ENCODE measurements at places on chromosomes 1 and 21.

DNA sequence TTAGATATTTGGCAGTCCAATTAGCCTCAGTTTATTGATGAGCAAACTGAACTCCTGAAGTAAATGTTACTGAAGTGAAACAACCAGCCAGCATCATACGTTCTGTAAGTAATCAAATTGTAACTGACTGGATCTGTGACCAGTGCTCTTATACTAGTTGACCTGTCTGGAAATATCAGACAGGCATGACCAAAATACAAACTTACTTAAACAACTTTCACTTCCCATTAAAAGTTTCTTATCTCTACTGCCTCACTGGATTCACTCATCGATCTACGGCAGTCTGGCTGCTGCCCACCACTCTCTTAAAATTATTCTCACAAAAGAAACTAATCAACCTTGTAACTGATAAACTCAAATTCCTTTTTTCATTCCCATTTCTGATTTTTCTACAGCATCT, 56.4 kb downstream of the WDR3 start:
- H3K27me3 ChIP-seq: peaks cover 47% of the 10 kb centered on the region
- no peaks in the 10 kb centered on the region for H3K36me3 ChIP-seq
- H3K4me1 ChIP-seq: no peaks in the 10 kb centered on the region
- H3K27ac ChIP-seq: no peak overlapping the region
- no peak for DNase-seq

DNA sequence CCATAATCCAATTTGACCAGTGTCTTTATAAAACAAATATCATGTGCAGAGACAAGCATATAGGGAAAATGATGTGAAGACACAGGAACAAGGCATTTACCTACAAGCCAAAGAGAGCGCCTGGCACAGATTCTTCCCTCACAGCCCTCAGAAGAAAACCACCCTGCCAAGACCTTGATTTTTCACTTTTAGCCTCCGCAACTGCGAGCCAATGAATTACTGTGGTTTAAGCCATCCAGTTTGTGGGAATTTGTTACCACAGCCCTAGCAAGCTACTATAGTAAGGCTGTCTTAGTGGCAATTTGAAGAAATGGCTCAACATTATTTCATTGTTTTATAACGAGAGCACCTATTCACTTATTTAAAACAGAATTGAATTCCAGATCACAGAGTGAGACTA, 85.7 kb upstream of the CCDC190 start:
- H3K36me3 ChIP-seq: no peaks in the 10 kb centered on the region
- no peak for DNase-seq
- H3K4me1 ChIP-seq: no peaks in the 10 kb centered on the region

DNA sequence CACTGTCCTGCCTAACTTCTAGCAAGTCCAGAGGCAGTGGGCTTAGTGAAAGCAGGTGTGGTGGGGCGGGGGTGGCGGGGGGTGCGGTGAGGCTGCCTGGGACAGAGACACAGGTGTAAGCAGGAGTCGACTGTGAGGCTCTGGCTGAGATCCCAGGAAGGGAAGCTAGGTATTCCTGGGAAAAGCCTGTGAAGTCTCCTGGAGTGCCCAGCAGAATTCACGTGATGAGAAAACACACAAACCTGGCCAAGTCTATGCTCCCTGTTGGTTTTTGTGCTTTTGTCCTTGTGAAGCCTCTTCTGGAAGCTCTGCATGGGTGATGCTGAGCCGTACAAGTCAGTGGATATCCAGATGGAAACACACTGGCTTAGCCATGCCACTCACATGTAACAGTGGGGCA, 5.3 kb downstream of the GALNT2 start:
- no peak for DNase-seq
- H3K36me3 ChIP-seq: peaks cover 2% of the 10 kb centered on the region
- no peak overlapping the region for H3K4me3 ChIP-seq
- peak overlapping the region; percentile 57 for H3K27ac ChIP-seq
- H3K4me1 ChIP-seq: peaks cover 66% of the 10 kb centered on the region

GRCh38 chr1:208222376-208223126, 21.6 kb downstream of the PLXNA2 start:
- H3K27ac ChIP-seq: no peak overlapping the region
- peaks cover 36% of the 10 kb centered on the region for H3K27me3 ChIP-seq
- H3K4me1 ChIP-seq: no peaks in the 10 kb centered on the region
- H3K4me3 ChIP-seq: no peak overlapping the region

DNA sequence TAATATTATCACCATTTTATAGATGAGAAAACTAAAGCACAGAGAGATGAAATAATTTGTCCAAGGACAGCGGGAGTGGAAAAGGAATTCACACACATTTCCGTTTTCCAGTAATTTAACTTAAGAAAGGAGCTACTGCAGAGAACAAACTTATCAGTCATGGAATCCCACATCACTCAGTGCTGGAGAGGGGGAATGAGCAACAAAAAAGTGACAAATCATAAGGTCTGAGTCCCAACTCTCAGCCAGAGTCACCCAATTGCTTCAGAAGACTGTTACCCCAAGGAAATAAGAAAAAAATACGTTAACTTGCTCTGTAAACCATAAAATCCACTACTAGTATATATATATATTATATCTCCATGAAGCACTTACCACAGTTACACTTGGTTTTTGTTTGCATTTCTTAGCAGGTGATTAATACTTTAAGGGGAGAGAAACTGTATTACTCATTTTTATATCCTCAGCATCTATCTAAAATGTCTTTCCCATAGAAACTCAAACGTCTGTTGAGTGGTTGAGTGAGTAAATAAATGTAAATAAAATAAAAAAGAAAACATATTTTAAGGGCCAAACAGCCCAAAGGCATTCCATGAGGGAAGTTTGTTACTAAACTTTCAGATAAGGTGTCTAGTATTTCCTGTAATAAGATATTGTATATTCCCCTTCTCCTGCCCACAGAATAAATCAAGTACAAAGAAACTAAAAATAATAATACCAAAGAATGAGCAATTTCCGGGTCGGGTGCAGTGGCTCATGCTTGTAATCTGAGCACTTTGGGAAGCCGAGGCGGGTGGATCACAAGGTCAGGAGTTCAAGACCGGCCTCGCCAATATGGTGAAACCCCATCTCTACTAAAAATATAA, 76.8 kb downstream of the SLC45A1 start:
- H3K27me3 ChIP-seq: no peaks in the 10 kb centered on the region
- H3K4me1 ChIP-seq: peaks cover 82% of the 10 kb centered on the region
- peaks cover 9% of the 10 kb centered on the region for H3K36me3 ChIP-seq
- DNase-seq: no peak
- H3K4me3 ChIP-seq: peak overlapping the region; percentile 72

DNA sequence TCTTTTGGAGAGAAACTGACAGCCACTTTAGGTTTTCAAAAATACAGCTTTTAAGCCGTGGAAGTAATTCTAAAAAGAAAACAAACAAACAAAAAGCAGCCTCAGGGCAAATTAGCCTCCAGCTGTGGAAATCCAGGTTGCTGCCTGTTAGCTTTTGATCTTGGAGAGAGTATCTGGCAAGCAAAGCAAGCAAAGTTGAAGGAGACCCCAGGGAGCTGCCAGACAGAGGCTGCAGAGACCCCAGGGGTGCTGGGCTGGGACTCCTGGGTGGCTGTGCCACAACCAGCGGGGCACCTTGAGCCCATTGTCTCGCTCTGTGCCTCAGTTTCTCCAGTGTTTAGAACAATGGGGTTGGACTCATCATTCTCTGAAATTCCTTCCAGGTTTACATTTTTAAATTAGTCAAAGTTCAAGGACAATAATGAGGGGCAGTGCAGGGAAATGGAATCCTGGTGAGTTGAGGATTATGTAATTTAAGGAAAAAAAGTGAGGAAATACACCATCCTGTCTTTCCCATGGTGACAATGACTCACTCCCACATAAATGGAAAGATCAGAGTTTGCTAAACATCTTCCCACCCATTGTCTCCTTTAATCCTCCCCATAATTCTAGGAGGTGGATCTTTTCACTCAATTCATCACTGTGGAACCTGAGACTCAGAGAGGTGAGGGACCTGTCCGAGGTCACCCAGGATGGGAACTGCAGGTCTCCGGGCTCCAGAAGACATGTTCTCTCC, 480.5 kb downstream of the MATN1 start:
- H3K27me3 ChIP-seq: peaks cover 45% of the 10 kb centered on the region
- no peaks in the 10 kb centered on the region for H3K4me1 ChIP-seq
- H3K4me3 ChIP-seq: no peak overlapping the region
- no peaks in the 10 kb centered on the region for H3K36me3 ChIP-seq
- H3K27ac ChIP-seq: no peak overlapping the region
- DNase-seq: no peak

DNA sequence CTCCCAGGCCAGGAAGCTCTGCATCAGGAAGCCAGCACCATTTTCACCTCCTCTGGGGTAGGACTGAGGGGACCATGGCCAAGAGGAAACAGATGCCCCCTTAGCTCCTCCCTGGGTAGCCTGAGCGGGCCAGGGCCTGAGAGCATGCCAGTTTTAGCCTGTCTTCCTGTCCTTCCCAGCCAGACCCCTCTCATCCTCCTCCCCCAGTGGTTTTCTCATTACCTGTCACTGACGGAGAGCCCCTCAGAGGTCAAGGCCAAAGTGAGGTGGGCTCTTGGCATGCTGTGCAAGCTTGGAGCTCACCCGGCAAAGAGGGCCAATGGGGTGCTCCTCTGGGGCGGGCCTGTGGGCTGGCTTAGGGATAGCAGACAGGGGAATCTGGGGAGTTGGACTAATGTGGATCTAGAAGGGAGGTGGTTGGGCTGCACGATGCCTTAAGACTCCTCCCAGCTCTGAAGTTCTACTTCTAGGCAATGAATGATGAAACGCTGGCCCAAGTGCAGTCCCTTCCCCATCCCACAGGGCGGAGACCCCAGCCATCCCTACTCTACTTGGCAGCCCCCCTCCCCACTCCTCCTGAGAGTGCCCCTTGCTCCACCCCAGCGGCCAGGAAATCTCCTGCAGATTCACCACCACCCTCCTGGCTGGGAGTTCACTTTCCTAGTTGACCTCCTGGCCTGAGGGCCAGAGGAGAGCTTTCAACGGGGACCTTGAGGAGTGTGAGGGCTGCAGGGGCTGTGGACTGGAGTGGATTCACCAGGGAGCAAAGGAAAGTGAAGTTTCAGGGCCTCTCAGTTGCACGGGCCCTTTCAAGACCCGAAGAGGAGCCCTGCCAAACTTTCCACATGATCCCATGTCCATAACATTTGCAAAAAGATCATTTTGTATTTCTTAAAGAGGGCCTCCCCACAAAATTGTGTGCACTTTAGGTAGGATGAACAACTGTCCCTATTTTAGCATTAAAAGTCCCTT, 9.4 kb upstream of the LMNA start:
- peaks cover 26% of the 10 kb centered on the region for H3K36me3 ChIP-seq
- peak overlapping the region; percentile 98 for H3K27ac ChIP-seq
- H3K4me3 ChIP-seq: peak overlapping the region; percentile 68
- H3K4me1 ChIP-seq: peaks cover 44% of the 10 kb centered on the region

GRCh38 chr1:36883315-36883949, 150.9 kb downstream of the GRIK3 start:
- DNase-seq: no peak
- H3K27ac ChIP-seq: no peak overlapping the region
- H3K4me1 ChIP-seq: no peaks in the 10 kb centered on the region
- H3K4me3 ChIP-seq: no peak overlapping the region
- H3K27me3 ChIP-seq: peaks cover 44% of the 10 kb centered on the region

- no peak for DNase-seq
- H3K4me3 ChIP-seq: no peak overlapping the region
- H3K4me1 ChIP-seq: no peaks in the 10 kb centered on the region
- no peak overlapping the region for H3K27ac ChIP-seq
- H3K27me3 ChIP-seq: peaks cover 95% of the 10 kb centered on the region
Observed at GRCh38 chr1:159201642-159202041, 3.0 kb upstream of the ACKR1 start.

GRCh38 chr1:21347072-21347581, 56.9 kb upstream of the ECE1 start:
- DNase-seq: no peak
- no peak overlapping the region for H3K27ac ChIP-seq
- peaks cover 27% of the 10 kb centered on the region for H3K4me1 ChIP-seq
- H3K4me3 ChIP-seq: no peak overlapping the region
- no peaks in the 10 kb centered on the region for H3K27me3 ChIP-seq

GRCh38 chr1:118821801-118822200, 166.3 kb downstream of the TBX15 start:
- no peaks in the 10 kb centered on the region for H3K36me3 ChIP-seq
- H3K27ac ChIP-seq: no peak overlapping the region
- H3K4me1 ChIP-seq: no peaks in the 10 kb centered on the region
- H3K4me3 ChIP-seq: no peak overlapping the region
- no peak for DNase-seq

- no peaks in the 10 kb centered on the region for H3K4me1 ChIP-seq
- DNase-seq: no peak
- peaks cover 9% of the 10 kb centered on the region for H3K27me3 ChIP-seq
- no peak overlapping the region for H3K4me3 ChIP-seq
- H3K27ac ChIP-seq: no peak overlapping the region
Observed at GRCh38 chr1:107158496-107158895, 17.7 kb downstream of the NTNG1 start.

DNA sequence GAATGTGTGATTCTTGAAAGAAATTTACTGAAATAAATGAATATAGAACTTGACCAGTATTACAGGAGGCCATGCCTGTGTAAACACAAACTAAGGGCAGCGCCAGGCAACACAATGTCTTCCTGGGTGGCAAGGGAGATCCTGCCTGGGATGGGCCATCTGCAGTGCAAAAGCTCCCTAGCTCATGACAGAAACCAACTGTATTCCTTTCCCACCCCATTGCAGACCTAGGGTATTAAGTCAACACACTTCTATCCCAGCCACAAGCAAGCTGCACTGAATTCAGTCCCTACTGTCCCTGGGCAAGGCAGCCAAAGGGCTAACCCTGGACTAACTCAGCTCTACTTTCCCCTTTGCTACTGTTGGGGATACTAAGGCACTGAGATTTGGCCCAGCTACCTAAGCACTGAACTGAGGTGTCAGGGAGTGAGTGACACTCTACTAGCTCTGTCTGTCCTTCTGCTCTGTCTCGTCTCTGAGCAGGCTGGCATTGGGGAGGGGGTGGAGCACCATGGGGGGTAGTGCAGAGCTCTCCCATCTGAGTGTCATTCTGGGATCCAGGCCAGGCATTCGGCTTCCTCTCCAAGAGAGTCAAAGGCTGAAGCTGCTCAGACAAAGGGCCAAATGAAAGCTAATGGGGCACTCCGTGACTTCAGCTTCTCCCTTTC, 2.5 kb downstream of the INKA2 start:
- no peak for DNase-seq
- no peak overlapping the region for H3K4me3 ChIP-seq
- peaks cover 30% of the 10 kb centered on the region for H3K4me1 ChIP-seq
